Esophagus squamous epithelium (tissue), 5 donors: ENCODE measurements at places on chromosomes 16 and 17.

DNA sequence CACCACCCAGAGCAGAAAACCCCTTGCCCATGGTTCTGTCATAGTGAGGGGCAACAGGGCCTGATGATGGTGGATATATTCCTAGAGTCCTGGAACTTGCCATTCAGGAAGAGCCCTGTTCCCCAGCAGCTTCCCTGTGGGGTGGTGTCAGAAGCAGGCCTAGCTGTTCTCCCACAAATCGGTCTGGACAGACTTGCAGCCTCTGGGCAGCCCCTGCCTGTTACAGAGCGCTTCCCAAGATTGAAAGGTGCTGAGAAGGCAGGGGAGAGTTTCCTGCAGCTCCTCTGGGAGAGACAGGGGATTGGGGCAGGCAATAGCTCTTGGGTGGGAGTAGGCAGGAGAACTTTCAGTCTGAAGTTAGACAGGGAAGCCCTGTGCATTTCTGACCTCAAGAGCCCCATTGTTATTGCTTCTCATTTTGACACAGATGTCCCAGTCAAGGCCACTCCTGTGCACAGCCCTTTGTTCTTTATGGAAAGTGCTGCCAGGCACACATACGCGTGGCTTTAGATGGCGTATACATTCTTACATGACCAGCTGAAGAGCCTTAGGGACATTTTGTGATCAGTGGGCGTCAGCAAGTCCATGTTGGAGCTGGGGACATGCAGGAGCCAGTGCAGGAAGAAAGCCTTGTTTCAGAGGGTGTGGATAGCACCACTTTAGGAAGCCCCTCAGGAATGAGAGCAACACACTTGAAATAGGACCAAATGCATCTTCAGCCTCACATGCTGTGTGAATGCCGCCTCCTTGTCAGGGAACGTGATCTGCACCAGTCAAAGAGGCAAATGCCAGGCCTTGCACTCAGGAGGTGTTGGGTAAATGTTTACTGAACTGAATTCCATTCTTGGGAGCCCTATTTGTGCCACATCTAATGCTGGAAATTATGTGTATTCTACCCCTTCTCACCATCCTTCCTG, 67.5 kb downstream of the GNAO1 start:
- no peak for DNase-seq

GRCh38 chr16:716200-716568, 1.3 kb downstream of the METRN start:
- DNase-seq = no peak

- DNase-seq = no peak
Observed at GRCh38 chr17:74523308-74523707, 8.0 kb downstream of the CD300LB start.

DNA sequence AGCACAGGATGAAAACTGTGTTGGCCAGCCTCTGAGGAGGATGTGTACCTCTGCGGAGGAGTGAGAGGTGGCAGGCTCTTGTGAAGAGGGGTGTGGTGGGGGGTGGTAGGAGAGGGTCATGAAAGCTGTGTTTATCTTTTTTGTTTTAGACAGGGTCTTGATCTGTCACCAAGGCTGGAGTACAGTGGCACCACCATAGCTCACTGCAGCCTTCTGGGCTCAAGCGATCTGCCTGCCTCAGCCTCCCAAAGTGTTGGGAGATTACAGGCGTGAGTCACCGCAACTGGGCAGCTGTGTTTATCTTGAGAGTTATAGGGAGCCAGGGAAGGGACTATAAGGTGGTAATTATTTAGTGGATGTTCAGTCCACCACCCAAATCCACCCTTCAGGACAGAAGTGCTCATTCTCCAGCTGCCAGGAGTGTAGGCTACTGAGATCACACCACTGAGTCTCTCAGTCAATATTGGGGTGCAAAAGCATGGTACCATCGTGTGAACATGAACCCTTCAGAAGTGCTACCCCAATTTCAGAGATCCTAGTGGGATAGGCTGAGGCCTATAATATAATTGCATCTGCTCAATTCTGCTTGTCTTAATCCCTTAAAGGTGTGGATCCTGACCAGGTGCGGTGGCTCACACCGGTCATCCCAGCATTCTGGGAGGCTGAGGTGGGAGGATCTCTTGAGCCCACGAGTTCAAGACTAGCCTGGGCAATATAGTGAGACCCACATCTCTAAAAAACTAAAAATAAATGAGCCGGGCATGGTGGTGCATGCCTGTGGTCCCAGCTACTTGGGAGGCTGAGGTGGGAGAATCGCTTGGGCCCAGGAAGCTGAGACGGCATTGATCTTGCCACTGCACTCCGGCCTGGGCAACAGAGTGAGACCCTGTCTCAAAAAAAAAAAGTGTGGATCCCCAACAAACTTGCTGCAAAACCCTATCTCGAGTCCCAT, 788 bp upstream of the EXOC3L1 start:
- no peak for DNase-seq

- no peak for DNase-seq
Observed at GRCh38 chr16:18782697-18783429, 7.3 kb downstream of the RPS15A start.

GRCh38 chr17:37797206-37797605, 52.3 kb upstream of the HNF1B start:
- no peak for DNase-seq

- no peak for DNase-seq
Observed at GRCh38 chr17:65660947-65661346, 99.5 kb upstream of the AXIN2 start.
